GM12865 (cell line): ENCODE measurements at places on chromosomes 11 and 22.

GRCh38 chr11:36142439-36142838 lies 146.8 kb downstream of the COMMD9 start:
- no peak for DNase-seq

GRCh38 chr11:110757066-110757465 lies 44.8 kb upstream of the ARHGAP20 start:
- DNase-seq: no peak

GRCh38 chr22:37428649-37429586 lies 1.6 kb upstream of the ELFN2 start:
- DNase-seq: peak; percentile 59

GRCh38 chr22:45201678-45202332 lies 38.1 kb downstream of the NUP50 start:
- DNase-seq: no peak

GRCh38 chr11:75760710-75761493 lies 7.7 kb upstream of the DGAT2 start:
- no peak for DNase-seq

GRCh38 chr11:27673979-27674663 lies 26.1 kb downstream of the BDNF start:
- no peak for DNase-seq

- peak; percentile 77 for DNase-seq
Measured at GRCh38 chr11:46006418-46007070, 84.1 kb downstream of the LARGE2 start.
